ENCODE measurements at places on chromosomes 5 and 9.

DNA sequence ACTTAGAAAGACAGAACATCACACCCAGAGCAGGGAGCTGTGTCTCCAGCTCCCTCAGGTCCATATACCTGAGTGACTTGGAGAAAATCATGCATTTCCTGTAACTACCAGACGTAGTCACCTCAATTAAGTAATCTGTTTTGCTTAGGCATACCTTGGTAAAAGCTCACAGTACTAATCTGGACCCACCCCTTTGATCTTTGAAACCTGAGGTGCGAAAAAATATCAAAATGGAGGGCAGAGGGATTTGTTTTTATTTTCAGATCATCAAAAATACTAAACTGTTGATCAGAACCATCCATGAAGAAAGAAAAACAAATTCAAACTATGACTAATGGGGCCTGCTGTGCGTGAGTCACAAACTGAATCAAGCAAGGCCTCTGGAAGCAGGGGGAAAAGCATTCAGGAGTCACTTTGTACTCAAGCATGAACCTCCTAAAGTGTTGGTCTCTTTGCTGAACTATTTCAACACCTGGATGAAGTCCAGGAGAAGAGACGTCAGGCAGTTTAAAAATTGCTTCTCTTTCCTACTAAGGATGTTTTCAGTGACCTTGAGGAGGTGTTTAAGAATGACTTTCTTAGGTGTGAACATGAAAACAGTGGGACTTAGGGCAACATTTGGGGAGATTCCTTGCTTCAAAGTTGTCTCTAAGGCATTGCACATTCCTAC, 76.3 kb downstream of the MUSK start:
- DNase-seq: no peak

DNA sequence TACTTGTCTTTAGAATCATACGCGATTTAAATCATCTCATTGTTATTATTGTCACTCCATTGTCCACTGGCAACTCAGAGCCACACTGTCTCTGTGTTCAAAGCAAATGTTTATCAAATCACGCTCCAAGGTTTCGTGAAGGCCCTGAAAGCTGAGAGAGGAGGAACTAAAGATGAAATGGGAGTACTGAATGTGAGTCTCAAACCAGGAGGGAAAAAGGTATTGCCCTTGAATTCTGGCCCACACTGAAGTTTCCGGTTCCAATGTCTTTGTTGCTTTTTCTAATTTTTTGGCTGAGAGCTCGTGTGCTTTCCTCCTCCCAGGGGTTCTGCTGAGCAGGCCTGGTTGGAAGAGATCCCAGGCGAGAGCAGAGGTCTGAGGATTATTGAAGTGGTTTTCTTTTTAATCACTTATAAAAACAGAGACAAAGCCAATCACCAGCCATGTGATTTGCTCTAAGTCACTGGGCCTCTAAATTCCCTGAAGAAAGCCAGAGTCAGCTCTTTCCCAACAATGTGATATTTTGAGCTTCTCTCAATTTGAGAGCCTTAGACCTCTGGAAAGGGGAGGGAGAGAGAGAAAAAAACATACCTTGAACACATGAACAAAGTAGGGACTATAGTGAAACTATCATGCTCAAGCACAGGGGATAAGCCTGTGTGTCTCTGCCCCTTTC, 420.8 kb upstream of the GRAMD2B start:
- no peak for DNase-seq

DNA sequence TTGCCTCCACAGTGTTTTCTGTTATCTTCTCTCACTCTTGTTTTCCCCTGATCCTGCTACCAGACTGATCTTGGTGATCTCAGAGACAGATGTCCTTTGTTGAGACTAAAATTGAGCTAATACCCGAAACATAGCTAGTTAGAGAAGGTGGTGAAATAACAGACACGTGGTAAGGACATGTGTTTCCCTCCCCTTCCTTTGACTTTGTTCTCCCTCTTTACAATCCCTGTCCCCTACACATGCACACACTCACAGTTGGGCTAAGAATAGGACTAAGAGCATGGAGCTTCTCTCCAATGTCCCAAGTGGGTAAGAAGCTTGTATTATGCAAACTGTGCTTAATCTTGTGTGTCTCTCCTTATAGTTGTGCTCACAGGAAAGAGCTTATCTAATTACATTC, 1603.0 kb upstream of the C9orf72 start:
- DNase-seq: no peak

- DNase-seq: no peak
Measured at GRCh38 chr5:176750144-176750543, 60.2 kb upstream of the UNC5A start.

GRCh38 chr9:98874721-98875255, 67.3 kb downstream of the GALNT12 start:
- no peak for DNase-seq

DNA sequence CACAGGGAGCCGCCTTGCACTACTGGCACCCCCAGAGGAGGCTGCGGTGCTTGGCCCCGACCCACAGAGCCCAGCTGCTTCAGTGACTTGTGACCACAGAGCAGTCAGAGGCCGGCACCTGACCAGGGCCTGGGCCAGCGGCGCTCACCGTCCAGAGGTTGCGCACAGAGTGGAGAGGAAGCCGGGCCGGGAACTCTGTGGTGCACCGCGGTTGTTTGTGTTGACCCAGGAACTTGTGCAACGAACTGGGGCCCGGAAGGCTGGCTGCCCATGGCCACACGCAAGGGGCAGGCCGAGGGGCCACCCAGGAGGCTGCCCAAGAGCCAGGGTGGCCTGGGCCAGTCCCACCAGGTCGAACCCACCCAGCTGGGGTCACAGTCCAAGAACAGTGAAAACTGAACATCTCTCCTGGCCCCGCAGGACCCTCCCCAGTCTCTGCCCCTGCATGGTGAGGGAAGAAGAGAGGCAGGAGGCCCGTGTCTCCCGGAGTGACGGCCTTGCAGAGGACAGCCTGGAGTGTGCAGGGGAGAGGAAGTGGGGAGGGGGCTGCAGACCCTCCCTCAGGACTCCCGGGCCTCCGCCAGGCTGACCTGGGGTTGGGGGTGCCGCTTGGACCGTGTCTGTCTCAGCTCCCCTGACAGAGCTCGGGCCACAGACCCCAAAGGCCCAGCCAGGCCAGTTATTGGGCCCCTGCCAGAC, 42.8 kb upstream of the EGFL7 start:
- DNase-seq: no peak

DNA sequence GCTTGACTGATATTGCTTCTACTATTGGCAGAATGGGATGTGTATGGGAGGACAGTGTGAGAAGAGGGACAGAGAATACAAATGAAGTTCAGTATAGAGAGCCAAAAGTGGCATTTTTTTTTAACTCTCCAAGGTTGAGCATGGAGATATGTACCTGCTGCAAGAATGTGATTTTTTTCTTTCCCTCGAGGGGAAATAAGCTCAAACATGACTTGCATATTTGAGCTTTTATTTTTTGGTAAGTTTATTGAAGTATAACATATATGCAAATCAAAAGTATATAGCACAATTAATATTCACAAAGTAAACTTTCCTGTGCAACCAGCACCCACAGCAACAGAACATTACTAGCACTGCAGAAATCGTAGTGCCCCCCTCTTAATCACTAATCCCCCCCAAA, 285.7 kb upstream of the ADRA1B start:
- no peak for DNase-seq

DNA sequence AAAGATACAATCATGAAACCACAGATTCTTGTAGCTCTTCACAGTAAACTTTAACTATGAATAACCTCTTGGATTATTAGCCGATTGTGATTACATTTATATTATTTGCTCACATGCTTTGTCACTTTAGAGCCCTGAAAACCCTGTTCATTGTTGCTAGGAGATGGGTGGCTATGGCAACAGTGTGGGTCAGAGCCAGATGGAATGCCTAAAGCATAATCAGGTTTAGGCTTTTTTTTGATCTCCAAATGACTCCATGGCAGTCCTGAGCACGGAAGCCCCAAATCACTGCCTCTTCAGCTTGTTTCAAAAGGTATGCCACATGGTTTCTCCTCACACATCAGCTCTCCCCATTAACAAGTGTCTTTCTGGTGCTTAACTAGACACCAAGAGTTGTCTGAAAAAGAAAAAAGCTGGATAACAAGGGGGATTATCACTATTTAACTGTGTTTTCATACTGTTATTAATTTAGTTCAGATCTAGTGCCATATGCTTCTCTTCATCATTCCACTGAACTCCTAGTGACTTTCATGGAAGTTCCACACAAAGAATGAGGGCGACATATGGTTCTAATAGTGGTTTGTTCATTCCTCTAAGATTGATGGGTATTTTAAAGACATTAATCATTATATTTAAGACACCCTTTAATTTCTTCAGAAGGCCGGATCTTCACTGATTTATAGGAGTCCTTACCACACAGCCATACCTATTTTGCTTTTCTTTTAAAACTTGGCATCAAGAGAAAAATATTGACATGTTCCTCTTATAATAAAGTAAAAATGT, 88.8 kb upstream of the PAM start:
- DNase-seq: no peak

Measured in GM12892 (cell line).